ENCODE measurements at places on chromosomes 3 and 15.
A peak's percentile ranks its signal among the peaks of the same experiment; 100 is the strongest.

DNA sequence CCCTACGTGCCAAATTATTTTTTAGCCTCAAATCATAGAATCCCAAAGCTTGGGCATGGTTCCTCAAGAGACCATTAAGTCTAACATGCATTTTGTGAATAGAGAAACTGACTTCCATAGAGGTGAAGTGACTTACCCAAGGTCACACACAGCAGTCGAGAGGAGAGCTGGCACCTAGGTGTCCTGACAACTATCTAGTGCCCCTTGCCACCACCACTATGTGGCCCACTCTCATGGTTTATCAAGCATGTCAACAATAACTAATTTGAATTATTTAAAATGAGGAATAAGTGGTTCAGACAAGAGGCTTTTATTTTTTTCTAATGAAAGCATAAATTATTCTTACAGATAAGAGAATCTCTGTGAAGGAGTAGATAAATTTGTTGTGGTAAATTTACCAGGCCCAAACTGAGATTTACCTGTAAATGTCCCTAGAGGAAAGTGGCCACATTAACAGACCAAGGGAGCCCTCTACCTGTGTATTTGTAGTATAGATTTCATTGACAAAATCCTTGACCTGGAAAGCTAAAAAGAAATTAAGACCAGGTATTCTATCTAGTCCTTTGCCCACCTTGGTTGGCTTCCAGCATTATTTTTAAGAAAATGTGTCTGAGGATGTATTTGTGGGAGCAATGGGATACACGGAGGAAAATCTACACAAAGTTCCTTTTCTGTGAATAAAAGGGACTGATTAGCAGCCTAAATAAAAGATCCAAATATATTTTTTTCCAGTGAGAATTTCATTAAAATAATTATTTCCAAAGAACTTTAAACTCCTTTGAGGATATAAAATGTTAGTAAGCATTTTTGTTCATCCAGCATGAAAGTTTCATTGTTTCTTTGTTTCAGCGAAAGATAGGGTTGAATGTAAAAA is 49.1 kb downstream of the IQCH start:
- DNase-seq: no peak

DNA sequence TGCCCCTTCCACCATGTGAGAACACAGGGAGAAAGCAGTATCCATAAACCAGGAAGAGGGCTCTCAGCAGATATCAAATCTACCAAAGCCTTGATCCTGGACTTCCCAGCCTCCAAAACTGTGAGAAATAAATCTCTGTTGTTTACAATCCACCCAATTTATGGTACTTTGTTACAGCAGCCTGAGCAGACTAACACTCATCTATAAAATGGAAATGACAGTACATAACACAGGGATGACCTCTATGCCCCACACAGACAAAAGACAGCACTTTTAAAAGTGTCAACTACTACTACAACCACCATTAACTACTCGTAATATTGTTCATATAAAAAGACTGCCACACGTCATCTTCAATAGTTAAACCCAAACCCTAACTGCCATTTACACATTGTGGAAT is 5.7 kb downstream of the RYK start:
- DNase-seq: no peak

DNA sequence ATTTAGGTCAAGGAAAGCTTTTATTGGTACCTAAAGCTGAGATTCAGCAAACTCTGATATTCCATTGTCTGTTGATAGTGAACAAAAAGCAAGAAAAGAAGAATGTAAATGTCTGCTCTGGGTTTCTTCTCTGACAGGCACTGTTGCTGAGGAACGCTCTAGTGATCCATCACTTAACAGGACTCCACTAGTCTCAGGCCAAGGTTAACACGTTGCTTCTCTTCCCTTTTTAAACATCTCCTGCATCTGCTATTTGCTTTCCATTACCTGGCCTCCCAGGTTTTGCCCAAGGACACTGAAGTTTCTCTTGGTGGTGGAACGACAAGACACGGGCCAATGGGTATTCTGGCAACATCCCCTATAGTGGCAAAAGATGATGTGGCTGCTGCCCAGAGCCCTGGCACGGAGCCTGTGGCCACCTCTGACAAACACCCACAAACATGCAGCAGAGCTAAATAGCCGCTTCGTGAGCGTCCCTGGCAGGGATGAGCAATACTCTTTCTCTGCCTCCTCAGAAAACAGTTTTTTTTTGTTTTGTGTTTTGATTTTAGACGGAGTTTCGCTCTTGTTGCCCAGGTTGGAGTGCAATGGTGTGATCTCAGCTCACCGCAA is 97.8 kb upstream of the AKAP13 start:
- DNase-seq: peak; percentile 35

DNA sequence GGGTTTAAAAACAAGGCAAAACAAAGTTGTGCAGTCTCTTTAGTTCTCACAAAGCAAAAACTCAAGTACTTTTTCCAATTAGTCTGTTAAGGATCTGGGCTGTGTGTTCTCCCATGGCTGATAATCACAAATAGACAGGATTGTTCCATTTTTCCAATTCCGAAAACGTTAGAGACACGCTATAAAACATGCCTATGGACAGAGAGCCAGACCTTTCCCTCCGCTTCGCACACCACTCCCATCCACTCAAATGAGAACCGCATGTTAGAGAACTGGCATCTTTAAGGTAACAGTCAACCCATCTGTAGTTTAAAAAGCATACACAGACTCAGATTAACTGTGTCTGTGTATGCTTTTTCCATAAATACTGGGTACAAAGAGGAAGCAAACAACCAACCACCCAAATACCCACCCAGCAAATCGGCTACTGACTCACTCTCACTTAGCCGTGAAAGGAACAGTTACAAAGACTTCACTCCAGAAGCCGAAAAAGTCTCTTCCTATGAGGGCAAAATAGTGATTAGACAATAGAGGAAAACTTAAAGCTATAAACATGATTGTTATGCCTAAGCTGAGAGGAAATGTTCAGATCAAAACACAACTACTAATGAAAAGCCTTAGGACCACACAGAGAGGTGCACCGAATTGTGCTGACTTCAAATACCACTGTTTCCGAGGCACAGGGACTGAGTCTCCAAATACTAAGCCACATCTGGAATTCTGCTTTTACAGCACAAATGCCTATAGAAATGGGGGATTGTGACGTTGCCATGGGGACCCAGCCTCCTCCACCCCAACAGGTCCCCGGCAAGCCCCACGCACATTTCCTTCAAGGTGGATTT is 36.1 kb downstream of the IL17RD start:
- no peak for DNase-seq

GRCh38 chr3:165549665-165550064 is 287.6 kb downstream of the BCHE start:
- DNase-seq: no peak

DNA sequence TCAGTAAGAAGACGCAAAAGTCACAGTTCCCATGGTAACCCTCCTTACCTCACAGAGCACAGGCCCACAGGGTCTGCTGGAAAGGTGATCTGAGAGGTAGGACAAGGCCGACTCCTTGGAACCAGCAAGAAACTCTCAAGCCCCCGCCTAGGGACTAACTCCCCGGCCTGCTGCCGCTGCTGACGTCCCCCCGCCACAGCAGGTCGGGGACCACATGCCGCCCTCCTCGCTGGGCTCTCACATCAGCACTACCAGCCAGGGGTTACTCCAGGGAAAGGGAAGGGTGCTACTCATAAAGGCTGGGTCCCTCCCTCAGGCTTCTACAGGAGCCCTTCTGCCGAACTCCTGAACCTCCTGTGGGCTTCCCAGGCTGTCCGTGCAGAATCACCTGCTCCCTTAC is 94.2 kb downstream of the XXYLT1 start:
- DNase-seq: no peak

GRCh38 chr15:40048211-40048792 is 9.3 kb upstream of the SRP14 start:
- no peak for DNase-seq

DNA sequence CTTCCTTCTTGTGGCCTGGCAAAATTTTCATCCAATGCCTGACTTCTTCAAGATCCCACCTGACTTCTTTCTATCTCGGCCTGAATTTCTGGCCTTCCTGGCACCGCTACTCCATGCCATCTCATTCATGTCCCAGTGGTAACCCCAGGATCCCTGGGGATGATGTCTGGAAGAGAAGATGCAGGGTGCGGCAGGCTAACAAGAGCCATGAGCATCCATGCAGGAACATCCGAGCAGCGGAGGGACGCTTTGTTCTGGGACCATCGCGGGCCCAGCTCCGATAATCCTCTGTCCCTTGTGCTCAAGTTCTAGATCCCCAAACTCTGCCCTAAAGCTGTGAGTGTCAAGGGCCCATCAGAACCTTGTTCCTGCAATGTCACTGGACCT is 10.9 kb downstream of the MYL3 start:
- no peak for DNase-seq

- DNase-seq: no peak
These were observed 15.4 kb upstream of the CX3CR1 start for GRCh38 chr3:39295184-39295775.

GRCh38 chr15:80466543-80466942 is 62.4 kb downstream of the ARNT2 start:
- no peak for DNase-seq

- DNase-seq: peak; percentile 84
These were observed 759 bp downstream of the AMOTL2 start for GRCh38 chr3:134373271-134374104.

- DNase-seq: peak; percentile 6
These were observed 677.4 kb downstream of the SQOR start for GRCh38 chr15:46312133-46312740.

DNA sequence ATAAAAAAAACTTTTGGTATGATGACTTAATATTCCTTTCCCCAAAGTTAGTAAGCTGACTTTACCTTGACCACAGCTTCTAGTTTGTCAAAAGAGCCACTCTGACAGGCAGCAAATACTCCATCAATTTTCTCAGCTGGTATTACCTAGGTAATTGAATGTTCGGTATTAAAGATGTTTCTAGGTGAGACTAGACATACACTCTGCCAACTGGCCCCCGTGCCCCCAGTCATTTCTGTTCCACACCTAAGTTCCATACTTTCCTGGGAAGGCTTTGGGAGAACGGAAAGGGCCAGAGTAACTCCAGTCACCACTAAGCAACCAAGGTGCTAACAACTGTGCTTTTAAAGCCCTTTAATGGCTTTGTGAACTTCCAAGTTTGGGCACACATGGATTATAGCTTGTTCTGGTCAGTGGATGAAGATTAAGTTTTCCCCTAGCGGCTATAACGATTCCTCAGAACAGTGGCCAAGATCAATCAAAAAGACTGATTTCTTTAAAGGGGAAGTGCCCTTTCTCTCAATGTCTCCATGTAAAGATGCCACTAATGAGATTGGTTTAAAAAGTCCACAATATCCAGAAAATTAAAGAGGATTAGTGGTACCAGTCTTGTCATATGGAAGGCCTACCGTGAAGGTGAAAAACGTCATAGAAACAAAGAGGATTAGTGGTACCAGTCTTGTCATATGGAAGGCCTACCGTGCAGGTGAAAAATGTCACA is 7.0 kb downstream of the EIF4A2 start:
- DNase-seq: no peak

GRCh38 chr15:74400313-74400860 is 32.9 kb upstream of the CYP11A1 start:
- no peak for DNase-seq

DNA sequence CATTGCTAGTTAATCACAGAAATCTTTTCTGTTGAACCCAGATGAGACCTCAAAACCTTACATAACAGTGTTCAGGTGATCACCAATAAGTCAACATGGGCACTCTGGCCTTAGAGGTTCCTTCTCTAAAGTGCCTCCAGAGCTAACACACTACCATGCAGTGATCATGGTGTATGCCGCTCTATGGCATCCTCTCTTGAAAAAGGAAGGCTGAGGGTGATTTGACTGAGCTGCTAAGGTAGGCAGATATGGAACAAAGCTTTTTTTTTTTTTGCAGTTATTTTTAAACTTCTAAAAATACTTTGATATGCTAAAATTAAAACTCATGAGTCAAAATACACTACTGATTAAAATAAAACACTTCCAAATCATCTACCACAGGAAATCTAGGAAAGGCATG is 46.0 kb downstream of the IGF2BP2 start:
- no peak for DNase-seq

- DNase-seq: no peak
These were observed 116.0 kb downstream of the GMNC start for GRCh38 chr3:190746531-190746930.

- no peak for DNase-seq
These were observed 110.2 kb upstream of the NLGN1 start for GRCh38 chr3:173287361-173287760.

DNA sequence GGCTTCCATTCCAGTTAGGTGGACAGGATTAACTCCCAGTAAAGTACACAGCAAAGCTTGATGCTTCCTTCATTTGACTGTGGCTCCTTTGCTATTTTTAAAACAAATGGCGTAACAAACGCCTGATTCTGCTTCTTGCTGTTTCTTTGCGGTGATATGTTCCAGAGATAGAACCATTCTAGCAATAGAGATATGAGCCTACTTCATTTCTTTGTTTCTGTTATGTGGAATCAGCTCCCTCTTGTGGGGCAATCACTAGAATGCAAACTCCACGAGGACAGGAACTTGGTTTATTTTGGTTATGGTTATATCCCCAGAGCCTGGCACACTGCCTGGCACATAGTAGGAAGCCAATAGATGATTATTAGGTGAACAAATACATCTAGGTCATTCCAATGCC is 122.6 kb upstream of the SLC6A11 start:
- DNase-seq: no peak

GRCh38 chr3:89261673-89262072 is 154.3 kb downstream of the EPHA3 start:
- DNase-seq: no peak

DNA sequence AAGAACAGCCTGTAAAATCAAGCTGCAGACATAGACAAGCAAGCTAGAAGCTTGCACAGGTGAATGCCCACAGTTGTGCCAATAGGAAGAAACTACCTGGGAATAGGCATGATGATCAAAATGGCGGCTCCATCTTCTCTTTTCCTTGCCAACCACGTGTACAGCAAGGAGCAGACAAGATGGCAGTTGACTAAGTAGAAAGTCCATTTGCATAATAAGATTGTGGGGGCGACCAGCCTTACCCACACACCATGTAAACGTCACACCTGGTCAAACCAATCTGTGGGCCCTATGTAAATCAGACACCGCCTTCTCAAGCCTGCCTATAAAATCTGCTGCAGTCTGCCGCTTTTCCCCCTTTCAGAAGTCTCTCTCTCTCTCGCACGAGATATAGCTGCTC is 25.1 kb upstream of the ANKRD34C start:
- DNase-seq: no peak

GRCh38 chr3:146498002-146498736 is 28.8 kb upstream of the PLSCR2 start:
- no peak for DNase-seq

- DNase-seq: peak; percentile 40
These were observed 3.9 kb upstream of the CCDC9B start for GRCh38 chr15:40344631-40345120.

- no peak for DNase-seq
These were observed 3.4 kb downstream of the KIF23 start for GRCh38 chr15:69417581-69417980.

DNA sequence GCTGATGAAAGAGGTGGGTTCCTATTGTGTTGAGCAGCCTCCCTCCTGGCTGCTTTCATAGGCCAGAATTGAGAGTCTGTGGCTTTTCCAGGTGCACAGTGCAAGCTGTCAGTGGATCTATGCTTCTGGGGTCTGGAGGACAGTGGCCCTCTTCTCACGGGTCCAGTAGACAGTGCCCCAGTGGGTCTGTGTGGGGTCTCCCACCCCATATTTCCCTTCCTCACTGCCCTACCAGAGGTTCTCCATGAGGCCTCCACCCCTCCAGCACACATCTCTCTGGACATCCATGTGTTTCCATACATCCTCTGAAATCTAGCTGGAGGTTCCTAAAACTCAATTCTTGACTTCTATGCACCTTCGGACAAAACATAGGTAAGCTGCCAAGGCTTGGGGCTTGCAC is 201.2 kb downstream of the FAM43A start:
- DNase-seq: no peak
